ENCODE measurements at places on chromosomes 2 and 18.

- DNase-seq: no peak
Measured at GRCh38 chr2:20107776-20108175, 56.3 kb upstream of the LAPTM4A start.

DNA sequence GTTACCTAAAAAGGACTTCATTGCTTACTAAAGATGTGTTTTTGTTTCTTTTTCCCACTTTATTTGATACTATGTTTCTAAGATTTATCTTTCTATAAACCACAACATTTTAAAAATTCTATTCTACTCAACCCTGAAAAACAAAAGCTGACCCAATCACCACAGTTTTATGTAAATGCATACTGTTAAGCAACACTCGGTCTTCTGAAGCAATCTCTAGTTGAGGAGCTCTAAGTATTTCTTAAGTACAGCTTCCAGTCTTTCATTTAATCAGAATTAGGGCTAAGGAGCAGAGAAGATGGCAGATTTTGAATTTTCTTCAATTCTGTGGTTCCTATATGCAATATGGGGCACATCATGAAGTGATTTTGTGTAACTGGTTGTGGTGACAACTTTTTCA lies 72.2 kb upstream of the SLC4A10 start:
- no peak for DNase-seq

DNA sequence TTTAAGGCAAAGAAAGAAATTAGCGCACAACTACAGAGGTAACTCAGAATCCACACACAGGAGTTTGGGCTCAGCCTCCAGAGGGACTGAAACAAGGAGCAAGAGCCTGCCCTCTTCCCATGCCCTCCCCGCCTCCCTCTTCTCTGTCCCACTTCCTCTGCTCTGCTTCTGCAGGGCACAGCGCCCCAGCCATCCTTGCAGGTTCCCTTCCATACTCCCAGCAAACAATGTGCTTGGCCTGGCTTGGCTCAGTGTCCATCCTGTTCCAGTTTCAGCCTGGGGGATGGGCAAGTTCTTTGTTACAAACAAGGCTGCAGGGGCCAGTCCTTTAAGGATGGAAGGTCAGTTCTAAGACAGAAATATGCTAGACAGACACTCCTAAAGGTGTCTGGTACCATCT lies 133.5 kb downstream of the CDH20 start:
- no peak for DNase-seq

DNA sequence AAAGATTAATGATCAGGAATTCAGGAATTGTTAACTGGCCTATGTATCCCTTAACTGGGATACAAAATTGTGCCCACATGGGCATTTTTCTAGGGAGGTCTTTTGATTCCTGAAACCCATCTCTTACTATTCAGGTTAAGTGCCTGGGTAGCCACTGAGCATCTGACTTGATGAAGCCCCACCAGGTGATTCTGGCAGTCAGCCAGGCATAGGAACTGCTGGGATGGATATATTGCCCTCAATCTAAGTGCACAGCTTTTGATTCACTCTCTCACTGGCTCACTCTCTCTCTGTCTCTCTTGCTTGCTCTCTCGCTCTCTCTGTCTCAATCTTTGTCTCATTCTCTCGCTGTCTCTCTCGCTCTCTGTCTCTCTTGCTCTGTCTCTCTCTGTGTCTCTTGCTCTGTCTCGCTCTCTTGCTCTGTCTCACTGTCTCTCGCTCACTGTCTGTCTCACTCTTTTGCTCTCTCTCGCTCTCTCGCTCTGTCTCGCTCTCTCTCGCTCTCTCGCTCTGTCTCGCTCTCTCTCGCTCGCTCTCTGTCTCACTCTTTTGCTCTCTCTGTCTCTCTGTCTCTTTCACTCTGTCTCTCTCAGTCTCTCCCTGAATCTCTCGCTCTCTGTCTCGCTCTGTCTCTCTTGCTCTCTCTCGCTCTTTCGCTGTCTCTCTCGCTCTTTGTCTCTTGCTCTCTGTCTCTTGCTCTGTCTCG lies 22.3 kb downstream of the INPP1 start:
- DNase-seq: no peak

GRCh38 chr2:23550553-23550952 lies 165.6 kb downstream of the KLHL29 start:
- no peak for DNase-seq

DNA sequence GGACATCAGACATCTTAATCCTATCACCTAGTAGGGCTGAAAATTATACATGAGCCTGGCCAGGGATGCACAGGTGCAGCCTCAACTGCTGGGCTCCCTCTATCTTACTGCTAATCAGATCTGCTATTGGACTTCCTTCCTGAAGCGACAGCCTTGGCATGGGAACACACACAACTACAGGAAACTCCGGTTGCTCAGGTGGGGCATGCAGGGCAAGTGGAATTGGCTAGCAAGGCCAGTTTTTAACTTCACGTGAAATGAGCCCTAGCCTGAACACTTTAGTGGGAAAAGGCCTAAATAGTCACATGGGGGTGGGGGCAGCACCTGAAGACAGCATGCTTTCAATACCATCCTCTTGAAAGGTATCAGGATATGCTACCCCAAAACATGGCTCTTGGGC lies 147.9 kb upstream of the NCKAP5 start:
- no peak for DNase-seq

- no peak for DNase-seq
Measured at GRCh38 chr2:65464604-65465003, 32.2 kb upstream of the SPRED2 start.

GRCh38 chr2:7963787-7964186 lies 718.1 kb upstream of the ID2 start:
- DNase-seq: no peak

DNA sequence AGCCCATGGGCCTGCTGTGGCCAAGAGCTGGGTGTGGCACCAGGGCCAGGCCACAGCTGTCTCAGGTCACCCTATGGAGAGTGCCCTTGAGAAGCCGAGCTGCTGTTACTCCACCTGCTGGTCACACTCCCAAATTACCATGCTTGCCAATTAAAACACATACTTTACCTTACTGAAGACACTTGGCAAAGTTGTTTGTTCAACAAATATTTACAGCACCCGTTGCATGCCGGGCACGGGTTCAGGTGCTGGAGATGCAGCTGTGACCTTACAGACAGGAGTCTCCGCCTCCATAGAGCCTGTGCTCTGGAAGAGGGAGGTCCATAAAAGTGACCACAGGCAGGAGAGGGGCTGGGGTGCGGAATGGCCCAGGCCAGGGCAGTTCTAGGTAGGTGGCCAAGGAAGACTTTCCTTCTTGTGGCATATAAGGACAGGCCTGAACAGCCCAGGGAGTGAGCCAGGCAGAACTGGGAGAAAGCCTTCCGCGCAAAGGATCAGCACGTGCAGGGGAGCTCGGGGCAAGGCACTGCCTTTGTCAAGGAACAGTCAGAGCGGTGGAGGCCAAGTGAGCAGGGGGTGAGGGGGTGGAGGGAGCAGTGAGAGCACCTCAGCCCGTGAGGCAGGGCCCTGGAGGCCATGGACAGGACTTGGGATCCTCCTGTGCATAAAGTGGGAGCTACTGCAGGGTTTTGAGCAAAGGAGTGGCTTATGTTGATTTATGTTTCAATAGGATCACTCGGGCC lies 23.6 kb upstream of the RBM44 start:
- peak; percentile 18 for DNase-seq

DNA sequence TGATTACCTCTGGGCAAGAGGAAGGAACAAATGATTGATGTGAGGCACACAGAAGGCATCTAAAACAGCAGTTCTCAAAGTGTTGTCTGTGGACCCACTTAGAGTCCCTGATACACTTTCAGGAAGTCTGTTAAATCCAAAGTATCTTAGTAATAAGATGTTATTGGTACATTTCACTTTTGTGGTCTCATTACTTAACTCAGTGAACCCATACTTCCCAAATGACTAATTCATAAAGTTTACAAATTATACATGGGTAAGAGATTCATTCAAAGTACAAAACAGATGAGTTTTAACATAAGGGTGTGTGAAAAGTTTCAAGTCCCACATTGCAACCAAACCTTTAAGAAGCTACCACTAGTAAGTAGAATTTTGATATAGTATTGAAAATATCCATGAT lies 440.5 kb downstream of the NUP35 start:
- no peak for DNase-seq

GRCh38 chr2:69384618-69385081 lies 2.4 kb downstream of the GFPT1 start:
- no peak for DNase-seq

GRCh38 chr2:11663427-11663826 lies 6.6 kb downstream of the NTSR2 start:
- DNase-seq: no peak

DNA sequence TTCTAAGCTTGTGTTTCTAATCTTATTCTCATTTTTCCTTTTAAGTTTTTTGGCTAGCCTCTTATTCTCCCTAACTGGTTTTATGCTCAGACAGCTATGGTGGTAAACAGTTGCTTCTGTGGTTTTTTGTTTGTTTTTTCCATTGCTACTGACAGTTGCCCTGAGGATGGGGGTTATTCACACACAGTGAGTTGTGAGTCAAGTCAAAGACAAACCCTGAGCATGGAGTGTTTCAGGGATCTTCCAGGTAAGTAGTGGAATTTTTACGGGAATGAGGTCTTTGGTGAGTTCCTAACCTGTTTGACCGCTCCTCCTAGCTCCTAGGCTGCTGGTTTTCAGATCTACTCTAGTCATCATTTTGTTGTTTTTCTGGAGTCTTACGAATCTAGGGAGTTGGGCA lies 162.8 kb downstream of the ZNF407 start:
- no peak for DNase-seq

GRCh38 chr2:85796341-85797262 lies 42.8 kb downstream of the ATOH8 start:
- DNase-seq: peak; percentile 43

DNA sequence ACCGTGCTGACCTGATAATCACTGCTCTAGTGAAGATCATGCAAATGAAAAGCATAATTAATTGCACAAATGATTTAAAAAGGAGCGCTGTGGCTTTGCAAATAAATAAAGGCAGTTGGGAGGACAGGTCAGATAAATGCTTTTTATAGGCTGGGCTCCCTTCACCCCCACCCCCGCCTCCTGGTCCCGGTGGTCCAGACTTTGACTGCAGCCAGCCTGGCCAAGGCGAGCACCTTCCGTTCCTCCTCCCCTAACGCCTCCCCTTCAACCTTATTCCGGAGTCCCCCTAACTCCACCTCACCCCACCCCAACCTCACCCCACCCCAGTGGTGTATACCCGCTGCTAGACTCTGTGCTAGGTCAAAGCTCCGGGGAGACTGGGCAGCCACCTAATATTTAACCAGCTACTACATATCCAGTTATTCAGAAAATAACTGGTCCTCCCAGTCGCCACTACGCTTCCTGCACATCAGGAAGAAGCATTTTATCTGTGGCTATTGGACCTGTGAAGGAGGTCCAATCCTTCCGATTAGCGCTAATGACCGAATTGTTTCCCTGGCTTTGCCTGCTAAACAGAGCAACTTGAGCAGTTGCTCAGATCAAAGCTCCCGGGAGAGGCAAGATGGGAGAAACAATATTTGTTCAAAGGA lies 3.7 kb upstream of the SP9 start:
- no peak for DNase-seq

DNA sequence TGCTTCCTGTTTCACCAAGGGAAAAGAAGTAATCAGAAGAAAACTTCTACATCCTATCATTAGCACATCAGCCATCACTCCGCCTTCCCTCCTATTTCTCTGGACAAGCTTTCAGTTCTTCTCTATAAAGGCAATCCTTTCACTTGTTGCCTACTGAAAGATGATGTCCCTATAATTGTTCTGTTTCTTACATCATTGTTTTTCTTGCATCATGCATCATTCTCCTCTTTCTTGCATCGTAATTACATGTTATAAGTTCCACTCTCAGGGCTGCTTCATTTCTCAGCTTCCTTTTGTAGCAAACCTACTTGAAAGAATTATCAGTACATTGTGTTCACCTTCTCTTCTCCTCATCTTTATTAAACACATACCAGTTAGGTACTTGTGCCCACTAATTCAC lies 7.2 kb downstream of the SLC30A6 start:
- no peak for DNase-seq

- DNase-seq: peak; percentile 92
Measured at GRCh38 chr2:8525582-8526402, 156.1 kb upstream of the ID2 start.

GRCh38 chr2:176463546-176463945 lies 194.3 kb downstream of the MTX2 start:
- no peak for DNase-seq

DNA sequence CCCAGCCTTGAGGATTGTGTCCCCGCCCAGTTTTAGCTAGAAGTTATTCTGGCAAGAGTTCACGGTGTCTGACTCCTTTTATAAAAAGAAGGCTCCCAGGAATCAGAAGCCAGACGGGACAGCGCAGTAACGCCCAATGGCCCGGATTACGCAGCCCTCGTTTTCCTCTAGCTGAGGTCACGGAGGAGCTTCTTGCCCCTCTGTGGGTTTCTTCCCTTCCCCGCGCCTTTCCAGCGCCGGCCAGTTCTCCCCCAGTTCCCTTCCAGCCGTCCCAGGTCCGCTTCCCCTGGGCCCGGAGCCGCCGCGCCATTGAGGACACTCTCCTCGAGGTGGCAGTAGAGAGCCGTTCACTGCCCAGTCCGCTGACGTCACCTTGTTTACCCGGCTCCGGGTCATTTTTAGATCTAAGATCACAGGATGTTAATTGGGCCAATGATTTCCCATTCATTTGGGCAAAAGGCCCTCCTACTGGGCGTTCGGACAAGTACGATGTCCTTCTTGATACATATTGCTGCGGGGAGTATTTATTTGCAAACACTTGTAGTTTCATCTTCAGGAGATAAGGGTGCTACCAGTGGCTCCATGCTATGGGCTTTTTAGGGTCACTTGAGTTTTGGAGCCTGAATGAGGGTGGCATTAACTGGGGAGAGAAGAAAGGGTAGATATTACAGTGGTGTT lies 81.5 kb upstream of the PPM1B start:
- DNase-seq: peak; percentile 70

- no peak for DNase-seq
Measured at GRCh38 chr2:68653034-68653433, 9.7 kb downstream of the PROKR1 start.

- no peak for DNase-seq
Measured at GRCh38 chr2:198478361-198478760, 674.0 kb downstream of the PLCL1 start.

DNA sequence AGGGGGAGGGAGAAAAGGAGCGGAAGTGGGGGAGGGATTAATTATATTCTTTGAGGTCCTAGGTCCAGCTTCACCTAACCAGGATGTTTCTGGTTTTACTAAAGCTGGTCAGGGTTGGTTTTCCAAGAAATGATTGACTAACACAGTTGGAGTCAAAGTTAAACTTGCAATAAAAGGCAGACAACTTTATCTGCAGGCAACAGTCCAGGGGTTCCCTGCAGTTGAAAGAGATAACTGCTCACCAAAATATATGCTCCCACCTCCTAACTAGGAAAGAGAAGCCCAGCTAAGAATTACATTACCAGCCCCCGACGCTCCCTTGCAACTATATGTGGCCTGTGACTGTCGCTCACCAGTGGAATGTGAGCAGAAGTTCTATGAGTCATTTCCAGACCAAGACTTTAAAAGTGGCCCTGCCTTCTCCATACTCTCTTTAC lies 140.0 kb upstream of the PKDCC start:
- DNase-seq: no peak

GRCh38 chr2:138359532-138359931 lies 142.0 kb upstream of the SPOPL start:
- DNase-seq: no peak

- peak; percentile 44 for DNase-seq
Measured at GRCh38 chr2:11342551-11343367, 1.7 kb downstream of the ROCK2 start.
